RPMI8226 (cell line): ENCODE measurements at places on chromosomes 3 and 15.
A peak's percentile ranks its signal among the peaks of the same experiment; 100 is the strongest.

DNA sequence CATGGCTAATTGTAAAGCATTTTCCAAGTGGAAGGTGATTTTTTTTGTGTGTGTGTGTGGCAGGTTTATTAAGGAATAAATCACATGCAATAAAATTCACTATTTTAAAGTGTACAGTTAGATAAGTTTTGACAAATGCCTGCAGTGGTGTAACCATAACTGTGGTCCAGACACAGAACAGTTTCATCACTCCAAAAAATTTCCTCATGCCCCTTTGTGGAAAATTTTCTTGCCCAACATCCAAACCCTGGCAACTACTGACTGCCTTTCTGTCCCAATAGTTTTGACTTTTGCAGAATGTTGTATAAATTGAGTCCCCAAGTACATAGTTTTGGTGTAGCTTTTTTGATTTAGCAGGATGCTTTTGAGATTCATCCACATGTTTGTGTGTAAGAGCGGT, 135.1 kb upstream of the KLHL25 start:
- DNase-seq = no peak

GRCh38 chr15:39125904-39126303, 455.0 kb upstream of the THBS1 start:
- peak; percentile 22 for DNase-seq

GRCh38 chr3:12440927-12441714, 43.2 kb upstream of the TSEN2 start:
- no peak for DNase-seq

DNA sequence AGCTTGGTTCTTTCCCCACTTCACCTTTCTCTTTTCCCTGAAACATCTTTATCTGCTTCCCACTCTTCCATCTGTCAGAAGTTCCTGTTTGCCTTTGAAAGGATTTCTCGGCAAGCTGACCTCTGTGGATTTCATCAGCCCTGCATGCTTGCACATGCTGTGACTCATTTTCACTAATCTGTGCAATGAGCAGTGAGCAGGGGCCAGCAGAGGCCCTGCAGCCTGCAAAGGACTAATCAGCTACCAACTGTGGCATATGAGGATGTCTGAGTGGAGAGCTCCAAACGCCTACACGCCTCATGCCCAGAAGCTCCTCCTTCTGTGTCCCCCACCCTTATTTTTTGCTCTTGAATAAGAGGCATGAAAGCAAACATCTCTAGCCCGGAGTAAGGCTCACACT, 333.0 kb upstream of the SEMA6D start:
- DNase-seq = no peak

GRCh38 chr3:56806407-56806806, 4.7 kb upstream of the ARHGEF3 start:
- no peak for DNase-seq

- DNase-seq = no peak
Measured at GRCh38 chr15:43934480-43934879, 107.7 kb downstream of the WDR76 start.

GRCh38 chr3:186425788-186426730, 64.0 kb upstream of the DGKG start:
- DNase-seq = peak; percentile 53

DNA sequence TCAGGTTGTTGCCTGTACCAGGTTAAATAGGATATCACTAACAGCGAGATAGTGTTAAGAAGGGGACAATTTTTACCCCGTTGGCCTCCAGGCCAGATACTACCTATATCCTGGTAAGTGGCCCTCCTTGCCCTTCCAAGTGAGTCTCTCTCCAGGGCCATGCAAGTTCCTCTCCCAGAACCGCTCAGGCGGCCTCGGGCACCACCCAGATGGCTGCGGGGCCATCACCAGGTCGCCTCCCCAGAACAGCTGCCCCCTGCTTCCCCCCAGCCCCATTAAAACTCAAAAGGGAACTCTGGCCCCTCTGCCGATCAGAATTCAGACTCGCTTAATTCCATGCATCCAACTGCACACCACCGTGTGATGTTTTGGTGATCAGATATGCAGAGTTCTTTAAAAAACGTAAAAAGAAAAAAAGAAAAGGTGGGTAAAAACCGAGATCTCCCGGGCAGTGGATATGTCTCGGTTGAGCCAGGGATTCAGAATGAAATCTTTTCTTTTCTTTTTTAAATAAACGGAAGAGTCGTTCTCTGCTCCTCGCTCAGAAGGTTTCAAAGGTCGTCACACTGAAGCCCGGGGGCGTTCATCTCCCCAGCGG, 1.9 kb upstream of the TRIM71 start:
- no peak for DNase-seq

DNA sequence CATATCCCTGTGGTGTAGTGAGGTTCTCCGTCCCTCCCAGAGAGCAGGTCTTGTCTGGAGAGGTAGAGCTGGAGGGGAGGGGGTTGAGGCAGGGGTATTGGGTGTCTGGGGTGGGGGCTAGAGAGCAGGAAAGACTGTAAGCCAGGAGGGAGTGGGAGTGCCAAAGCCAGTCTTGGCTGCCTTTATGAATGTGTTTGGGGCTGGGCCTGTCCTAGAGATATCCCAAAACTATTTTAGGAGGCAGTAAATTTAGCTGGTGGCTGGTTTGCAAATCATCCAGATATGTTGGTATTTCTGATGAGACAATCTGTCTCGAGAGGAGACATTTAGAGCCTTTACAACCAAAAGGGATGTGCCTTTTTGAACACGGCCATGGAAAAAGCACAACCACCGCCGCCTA, 166.6 kb downstream of the TLE3 start:
- DNase-seq = no peak

DNA sequence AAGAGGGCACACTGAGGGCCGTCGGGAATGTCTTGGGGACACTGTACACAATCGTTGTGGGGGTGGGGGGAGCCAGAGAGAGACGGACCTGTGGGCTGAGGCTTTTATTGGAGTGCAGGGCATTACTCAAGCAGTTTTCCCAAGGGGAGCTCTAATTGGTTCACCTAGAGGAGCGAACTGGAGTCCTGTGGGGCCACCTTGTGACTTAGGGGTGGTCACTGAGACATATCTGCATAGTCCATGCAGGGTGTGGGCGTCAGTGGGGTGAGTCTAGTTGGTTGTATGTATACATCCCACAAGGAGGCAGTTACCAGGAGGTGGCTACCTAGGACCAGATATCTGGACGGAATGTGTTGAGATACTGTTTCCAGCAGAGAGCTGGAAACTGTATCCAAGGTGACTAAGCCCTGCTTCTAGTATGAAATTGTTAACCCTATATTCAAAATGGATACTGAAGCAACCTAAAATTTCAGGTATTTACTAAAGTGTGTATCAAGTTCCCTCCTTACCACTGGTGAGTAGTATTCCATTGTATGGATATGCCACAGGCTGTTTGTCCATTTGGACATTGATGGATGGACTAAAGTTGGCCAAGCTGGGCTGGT, 2.6 kb upstream of the PIGZ start:
- DNase-seq = no peak

GRCh38 chr3:129718201-129718600, 111.7 kb upstream of the PLXND1 start:
- DNase-seq = no peak

DNA sequence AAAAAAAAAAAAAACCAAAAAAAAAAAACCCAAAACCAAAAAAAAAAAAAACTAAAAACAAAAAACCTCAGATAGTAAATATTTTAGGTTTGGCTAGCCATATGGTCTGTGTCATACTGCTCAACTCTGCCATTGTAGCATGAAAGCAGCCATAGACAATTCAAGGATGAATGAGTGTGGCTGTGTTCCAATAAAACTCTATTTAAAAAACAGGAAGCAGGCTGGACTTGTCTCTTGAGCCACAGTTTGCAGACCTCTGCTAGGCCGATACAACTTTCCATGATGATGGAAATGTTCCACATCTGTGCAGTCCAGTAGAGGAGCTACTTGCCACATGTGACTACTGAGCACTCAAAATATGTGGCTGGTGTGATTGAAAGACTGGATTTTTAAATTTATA, 11.1 kb downstream of the EFCAB12 start:
- no peak for DNase-seq

GRCh38 chr15:41915255-41915994, 21.6 kb upstream of the SPTBN5 start:
- no peak for DNase-seq

DNA sequence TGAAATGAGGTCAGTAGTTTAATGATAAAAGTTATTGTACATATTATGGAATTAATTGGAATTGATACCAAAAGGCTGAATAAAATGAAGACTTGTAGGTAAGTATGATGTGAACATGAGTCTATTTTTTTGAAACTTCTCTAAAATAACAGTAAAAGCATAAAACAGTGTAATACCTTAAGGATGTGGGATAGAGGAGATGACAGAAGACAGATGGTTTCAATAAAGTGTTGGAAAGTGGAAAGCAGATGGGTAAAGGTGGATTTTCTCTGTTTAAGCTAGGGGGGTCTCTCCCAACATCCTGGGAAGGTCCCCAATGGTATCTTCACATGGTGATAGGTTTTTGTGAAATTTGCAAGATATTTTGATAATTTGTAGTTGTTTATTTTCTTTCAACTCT, 41.6 kb downstream of the GMPS start:
- DNase-seq = no peak

DNA sequence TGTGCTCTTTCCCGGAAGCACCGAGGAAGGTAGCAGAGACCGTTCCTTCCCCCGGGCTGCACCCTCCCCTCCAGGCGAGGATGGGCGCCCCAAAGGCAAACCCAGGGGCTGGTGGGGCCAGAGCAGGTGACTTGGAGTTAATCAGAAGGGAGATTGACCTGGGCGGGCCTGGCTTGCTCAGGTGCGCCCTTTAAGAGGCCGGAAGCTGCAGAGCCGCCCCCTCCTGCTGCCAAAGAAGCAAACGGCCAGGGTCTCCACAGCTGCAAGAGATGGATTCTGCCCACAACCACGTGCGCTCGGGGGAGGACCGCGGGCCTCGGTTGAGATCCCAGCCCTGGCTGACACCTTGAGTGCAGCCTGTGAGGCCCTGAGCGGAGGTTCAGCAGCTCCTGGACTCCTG, 218.2 kb upstream of the NAALADL2 start:
- peak; percentile 53 for DNase-seq

GRCh38 chr15:74332011-74332410, 35.4 kb downstream of the CYP11A1 start:
- DNase-seq = no peak

- DNase-seq = no peak
Measured at GRCh38 chr3:134918441-134918840, 123.4 kb downstream of the EPHB1 start.

DNA sequence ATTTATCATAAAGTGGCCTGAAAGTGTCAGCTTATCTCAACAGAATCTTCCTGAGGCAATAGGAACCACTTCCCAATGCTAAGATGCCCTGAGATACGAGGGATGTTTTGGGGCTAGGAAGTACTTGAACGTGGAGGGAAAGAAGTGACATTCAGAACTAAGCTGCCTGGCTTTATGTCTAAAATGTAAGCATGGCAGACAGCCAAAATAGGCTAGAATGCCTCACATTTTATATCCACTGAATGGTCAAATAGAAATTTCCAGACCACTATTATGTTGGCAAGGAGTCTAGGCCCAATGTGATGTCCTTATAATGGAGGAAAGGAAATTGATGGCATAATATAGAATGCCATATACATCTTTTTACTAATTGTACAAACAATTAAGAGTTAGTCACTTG, 154.9 kb downstream of the PEX5L start:
- no peak for DNase-seq

DNA sequence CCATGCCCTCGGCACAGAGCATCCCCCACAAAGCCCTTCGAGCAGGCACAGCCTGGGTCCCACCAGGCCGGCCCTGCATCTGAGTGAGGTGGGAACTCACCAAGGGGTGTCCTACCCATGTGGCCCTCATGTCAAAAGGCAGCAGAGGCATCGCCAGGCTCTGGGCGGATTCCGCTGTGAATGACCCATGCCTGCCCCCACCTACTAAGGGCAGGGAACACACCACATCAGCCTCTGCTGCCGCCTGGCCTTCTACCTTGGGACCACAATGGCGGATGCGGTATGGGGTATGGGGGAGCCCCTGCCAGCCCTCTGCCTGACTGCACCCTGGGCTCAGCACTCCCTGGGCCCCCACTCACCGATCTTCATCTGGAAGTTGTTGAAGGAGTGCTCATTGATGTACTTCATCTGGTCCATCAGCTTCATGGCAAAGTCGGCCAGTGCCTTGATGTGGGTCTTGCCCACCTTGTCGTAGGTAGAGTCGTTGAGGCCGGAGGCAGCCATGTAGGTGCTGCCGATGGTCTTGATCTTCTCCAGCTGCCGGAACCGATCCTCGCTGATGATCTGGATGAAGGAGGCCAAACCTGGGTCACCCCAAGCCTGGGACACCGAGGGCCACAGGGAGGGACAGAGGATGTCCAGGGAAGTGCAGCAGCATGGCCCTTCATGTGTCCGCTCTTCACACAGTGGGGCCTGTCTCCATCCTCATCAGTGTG, 87.8 kb downstream of the SEC22A start:
- no peak for DNase-seq

- no peak for DNase-seq
Measured at GRCh38 chr15:40335938-40336743, 4.6 kb downstream of the CCDC9B start.

- DNase-seq = no peak
Measured at GRCh38 chr15:66100761-66101160, 152.8 kb downstream of the MEGF11 start.

DNA sequence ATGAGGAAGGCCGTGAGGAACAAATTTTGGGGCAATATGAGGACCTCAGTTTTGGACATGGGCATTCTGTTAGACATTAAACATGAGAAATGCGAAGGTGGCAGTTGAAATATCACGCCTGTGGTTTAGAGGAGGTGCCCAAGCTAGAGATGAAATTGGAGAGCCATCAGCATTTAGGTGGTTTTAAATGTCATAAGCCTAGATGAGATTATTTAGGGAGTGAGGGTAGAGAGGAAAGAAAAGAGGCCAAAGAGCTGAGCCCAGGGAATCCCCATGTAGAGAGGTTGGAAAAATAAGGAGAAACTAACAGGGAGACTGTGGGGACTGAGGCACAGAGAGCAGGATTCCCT, 14.9 kb downstream of the RTP1 start:
- no peak for DNase-seq

DNA sequence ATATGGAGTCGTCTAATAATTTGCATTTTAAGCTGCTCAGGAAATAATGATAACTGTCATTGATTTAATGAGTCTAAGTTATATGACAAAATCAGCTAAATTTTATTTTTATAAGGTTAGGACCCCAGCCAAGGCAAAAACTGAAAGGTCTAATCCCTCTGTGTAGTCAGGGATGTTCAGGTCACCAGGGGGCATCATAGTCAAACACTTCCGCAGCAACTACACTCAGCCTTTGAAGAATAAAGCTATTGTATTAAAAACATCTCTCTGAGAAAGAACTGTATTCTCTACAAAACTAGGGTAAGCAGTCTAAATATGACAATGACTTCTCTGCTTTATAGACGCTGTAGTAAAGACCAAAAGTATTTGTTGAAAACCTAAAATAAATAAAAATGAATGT, 15.0 kb downstream of the INTS14 start:
- no peak for DNase-seq
